Cardiac septum (tissue), 1 donor: ENCODE measurements at places on chromosomes 13 and 19. TPM values are rescaled to one million over a fixed set of nuclear protein-coding genes. Genes with fewer than 3 reads are reported as not detected.

DNA sequence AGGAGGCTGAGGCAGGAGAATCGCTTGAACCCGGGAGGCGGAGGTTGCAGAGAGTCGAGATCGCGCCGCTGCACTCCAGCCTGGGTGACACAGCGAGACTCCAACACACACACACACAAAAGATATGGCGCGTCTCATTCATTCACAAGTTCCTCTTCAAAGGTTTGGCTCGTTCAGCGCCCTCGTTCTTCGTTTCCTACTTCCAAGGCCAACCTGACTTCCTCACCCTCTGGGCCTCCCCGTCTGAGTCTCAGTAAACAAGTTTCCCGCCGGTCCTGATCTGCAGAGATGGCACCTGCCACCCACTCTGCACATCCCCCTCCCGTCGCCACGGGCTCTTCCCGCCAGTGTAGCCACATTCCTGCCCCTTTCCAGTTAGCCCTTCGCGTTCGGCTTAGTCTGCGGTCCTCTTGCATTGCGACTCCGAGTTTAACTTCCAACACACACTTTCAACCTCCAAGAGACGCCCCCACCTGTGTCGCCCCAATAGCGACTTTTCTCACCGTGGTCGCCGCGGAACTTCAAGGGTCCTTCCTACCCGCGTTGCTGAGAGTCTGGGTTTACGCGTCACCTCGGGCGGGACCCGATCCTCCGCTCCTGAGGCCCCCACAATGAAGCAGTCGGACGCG, 1.3 kb upstream of the BSG start:
- DNase-seq = peak; percentile 85

- no peak for DNase-seq
Measured at GRCh38 chr19:14494411-14494810, 1.5 kb downstream of the GIPC1 start.

DNA sequence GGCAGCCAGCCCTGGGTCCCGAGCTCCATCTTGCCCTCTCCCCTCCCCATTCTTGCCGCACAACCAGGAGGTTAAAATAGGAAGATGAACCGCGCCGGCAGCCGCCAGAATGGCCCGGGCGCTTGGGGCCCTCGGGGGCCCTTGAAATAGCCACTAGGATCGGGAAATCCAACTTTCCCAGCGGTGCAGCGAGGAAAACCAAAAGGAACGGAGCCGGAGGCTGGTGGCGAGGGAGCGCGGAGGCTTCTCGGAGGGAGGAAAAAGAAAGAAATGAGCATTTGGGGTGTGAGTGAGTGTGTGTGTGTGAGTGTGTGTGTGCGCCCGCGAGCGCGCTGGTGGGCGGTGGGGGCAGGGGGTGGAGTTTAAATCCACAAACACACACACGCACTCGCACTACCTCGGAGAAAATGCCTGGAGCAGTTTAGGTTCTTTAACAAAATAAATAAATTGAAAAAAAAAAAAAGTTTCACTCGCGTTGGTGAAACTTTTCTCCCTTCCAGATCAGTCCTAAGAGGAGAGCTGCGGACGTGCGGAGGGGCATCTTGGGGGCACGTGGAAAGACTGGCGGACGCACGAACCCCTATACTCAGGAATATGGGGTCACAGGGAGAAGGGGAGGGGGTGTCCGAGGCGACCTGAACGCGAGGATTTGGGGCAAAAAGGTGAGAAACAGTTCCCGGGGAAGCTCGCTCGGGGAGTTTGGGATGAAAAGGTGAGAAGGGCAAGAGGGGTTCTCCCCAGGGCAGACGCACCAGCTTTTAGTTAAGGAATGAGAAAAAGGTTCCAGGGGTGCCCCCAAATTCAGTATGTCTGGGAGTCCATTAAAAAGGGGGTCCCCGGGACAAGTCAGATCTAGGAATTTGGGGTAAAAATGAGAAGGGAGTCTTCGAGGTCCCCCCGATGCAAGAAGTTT, 1.3 kb downstream of the RFX2 start:
- DNase-seq = peak; percentile 81

GRCh38 chr13:47049276-47049989, 152.6 kb upstream of the HTR2A start:
- no peak for DNase-seq

Gene ADAMTS10
- 15.0 TPM for total RNA-seq
